Stimulated activated CD8-positive, alpha-beta memory T cell treated with anti-CD3 and anti-CD28 coated beads, Interleukin-7, amount 100 ng/mL, for 48 hours (primary cell): ENCODE measurements at places on chromosomes 1 and 21.

GRCh38 chr1:46508757-46509156 lies 19.1 kb downstream of the DMBX1 start:
- no peak for DNase-seq

- no peak for DNase-seq
These were observed 20.2 kb downstream of the ETS2 start for GRCh38 chr21:38825921-38826320.

- no peak for DNase-seq
These were observed 2.8 kb downstream of the TCEA3 start for GRCh38 chr1:23421753-23422240.

DNA sequence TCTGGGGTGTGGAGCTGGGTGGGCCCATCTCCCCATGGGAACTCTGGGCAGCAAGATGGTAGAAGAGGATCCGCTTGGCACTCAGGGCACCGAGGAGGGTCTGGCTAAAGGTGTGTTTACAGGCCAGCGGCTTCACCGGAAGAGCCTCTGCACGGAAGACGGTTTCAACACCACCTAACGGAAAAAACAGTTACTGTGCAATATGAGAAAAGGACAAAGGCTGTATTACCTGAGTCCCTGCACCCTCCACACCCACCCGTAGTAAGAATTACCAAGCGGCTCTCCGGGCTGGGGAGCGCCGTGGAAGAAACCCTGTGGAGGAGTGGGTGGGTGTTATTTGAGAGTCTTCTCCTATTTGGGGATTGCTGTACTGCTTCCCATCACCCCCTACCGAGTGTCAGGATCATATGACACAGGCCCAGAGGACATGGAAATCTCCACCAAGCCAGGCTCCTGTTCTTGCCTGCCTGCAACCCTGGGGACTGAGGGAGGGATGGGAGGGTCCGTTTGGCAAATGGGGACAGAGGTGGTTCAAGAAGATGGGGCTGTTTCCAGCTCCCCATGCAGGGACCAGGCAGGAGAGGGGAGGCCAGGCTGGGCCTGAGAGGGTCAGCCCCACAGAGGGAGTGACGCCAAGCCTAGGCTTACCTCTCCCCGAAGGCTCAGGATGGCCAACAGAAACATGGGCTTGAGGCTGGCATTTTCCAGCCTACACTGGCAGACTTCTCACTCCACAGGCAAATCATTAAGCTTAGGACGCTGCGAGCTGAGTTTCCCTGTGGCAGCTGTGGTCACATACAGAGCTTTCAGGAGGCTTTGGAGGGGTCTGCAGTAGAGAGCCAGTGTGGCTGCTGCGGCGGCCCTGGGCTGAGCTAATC lies 203.5 kb upstream of the TMEM51 start:
- DNase-seq: no peak

DNA sequence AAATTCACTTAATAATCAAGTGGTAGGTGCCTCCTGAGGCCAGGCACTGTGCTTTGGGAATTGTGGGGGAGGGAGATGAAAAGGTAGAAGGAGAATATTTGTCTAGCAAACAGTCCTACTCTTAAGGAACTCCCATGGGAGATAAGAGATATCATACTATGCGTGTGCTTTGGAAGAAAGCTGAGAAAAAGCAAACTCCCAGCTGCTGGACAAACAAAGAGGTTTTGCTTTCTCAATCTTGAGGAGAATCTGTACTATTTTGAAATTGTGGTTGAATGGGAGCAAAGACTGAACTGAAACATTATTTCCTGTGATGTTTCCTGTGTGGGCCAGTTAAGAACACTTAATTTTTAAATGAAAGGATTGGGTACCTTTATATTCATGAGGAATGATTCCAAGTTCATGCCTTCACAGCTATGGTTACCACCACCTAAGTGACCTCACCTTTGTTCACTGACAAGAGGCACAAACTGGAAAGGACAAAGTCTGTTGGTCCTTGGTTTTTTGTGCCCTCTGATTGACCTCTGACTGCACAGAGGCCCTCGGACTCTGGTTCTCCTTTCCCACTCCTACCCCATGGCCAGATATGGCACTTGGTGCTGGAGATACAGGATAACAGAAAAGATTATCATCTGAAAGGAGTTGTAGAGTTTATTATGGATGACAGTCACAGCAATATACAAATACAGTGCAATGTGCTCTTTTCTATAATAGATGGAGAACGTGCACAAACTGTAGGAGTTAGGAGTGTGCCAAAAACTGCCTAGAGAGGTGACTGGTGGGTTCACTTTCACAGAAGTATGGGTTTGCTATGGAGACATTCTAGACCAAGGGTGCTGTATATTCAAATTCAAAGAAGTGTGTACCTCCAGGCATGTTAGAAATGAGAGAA lies 1.6 kb downstream of the CD53 start:
- DNase-seq: no peak

DNA sequence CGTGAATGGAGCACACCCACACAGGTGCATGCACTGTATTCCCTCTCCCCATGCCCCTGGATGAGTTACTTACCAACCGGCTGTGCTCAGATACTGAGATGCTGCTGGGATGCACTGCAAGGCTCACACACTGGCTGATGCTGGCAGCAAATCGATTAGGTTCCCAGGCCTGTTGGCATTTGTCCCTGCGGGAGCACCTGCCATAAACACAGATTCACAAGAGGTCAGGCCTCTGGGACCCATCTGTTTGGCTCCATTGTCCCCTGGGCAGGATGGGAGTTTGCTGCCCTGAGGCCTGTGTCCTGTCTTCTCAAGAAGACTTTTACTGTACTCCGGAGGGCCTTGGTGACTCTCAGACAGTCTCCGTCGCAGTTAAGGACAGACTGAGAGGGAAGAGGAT lies 145.4 kb downstream of the PLXNA2 start:
- DNase-seq: no peak

GRCh38 chr1:115952547-115952946 lies 23.8 kb upstream of the SLC22A15 start:
- no peak for DNase-seq
